ENCODE measurements at places on chromosomes 5 and 9.

GRCh38 chr9:114004221-114004716 is 73.8 kb downstream of the AMBP start:
- DNase-seq, result no peak

- DNase-seq, result no peak
Observed at GRCh38 chr5:153559926-153560325, 69.5 kb downstream of the GRIA1 start.

DNA sequence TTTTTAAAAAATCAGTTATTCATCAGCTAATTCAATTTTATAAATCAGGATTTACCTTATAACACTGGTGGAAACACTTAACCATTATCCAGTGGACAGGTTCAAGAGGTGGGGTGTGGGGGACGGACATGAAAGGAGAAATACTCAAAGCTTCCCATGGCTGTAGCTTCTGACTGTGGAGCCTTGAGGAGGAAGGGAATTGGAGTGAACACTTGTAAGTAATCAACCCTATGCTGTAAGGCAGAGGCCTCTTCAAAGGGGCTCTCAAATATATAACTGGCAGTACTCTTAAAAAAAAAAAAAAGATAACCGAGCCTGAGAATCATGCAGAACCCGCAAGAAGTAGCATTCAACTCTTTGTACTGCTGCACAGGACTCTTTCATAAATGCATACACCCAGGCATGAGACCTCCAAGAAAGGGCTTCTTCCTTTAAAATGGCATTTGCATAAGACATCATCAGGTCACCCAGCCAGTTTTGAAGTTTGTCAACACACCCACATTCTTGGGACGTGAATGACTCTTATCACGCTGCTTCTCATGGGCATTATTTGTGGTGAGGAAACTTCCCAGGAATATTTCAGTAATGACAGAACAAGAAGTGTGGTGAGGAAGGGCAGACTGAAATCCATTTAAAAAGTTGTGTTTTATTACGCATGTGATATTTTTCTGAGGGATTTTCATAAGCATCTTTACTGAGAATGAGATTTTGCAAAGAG is 8.1 kb downstream of the OSMR start:
- DNase-seq, result no peak

DNA sequence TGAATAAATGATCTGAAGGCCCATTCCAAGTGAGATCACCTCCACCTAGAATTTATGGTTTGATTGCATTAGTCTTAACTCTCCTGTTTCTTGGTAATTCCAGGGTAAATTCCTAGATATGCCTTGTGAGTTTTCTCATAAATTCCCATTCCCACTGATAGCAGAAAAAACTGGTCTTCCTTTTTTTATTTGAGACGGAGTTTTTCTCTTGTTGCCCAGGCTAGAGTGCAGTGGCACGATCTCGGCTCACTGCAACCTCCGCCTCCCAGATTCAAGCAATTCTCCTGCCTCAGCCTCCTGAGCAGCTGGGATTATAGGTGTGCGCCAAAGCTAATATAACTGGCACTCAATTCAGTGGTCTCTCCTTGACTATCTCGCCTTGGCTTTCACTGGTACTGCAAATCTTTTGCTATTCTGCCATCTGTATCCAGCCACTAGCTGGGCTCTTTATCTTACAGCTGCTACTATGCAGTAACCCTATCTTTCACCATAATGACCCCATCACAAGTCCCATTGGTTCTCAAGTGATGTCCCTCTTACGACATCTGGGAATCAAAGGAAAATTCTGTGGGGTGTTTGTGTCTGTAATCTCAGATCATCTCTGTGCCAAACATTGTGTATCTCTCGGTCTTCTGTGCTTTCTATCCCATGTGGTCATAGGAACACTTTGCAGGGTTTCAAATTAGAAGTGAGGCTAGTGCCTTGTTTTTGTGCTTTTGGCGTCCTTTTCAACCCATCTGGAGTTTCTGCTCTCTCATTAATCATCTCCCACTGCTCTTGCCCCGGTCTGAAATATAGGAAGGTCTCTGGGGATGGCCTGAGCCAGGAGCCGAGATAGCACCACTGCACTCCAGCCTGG is 14.4 kb downstream of the HNRNPK start:
- no peak for DNase-seq

DNA sequence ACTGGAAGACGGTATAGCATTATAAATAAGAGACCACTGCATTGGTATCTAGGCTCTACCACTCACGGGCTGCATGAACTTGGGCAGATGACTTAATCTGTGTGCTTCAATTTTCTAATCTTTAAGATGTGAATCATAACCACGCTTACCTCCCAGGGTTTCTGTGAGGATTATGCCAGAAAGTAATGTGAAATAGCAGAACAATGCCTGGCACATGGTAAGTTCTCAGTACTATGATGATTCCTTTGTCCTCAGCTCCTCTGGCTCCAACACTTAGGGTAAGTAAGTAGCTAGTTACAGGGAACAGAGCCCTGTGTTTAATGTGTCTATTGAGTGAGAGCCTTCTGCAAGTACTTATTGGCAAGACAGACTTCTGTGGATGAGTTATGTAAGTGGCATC is 31.1 kb downstream of the POU4F3 start:
- no peak for DNase-seq

DNA sequence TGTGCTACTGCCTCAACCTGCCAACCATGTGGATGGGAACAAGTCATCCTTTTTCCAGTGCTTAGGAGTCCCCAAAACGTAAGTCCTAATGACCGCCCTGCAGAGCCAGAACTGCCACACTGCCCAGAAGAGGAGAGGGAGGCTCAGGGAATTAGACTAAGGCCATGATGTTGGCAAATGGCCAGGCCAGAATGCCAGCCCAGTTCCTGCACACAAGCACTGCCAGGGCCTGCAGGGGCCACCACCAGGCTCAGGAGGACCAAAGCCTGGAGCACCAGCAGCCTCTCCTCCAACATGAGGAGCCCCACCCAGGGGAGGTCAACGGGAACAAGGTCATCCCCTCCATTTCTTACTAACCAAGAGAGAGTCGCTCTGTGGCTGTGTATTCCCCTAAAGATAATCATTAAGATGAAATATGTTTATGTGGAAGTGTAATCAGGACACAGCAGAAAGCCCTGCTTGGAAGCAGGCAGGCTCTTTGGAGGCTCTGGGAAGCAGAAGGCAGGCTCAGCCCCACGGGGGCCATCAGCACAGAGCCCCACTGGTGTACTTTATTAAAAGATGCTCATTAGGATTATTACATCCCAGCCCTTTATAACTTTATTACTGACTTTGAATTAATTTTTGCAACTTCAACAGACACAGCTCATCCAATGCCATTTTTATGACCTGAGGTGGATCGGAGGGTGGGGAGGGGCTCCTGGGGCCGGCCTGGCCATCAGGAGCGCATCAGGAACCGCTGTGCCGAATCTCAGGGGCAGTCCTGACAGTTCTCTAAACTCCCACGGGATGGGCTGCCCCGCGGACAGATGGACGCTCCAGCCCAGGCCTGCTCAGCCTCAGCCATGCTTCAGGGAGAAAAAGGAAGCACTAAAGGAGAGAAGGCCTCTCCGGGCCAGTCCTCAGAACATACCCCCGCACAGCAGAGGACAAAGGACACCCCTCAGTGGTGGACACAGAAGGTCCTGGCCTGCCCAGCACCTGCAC is 127.0 kb downstream of the ADAMTS2 start:
- no peak for DNase-seq

DNA sequence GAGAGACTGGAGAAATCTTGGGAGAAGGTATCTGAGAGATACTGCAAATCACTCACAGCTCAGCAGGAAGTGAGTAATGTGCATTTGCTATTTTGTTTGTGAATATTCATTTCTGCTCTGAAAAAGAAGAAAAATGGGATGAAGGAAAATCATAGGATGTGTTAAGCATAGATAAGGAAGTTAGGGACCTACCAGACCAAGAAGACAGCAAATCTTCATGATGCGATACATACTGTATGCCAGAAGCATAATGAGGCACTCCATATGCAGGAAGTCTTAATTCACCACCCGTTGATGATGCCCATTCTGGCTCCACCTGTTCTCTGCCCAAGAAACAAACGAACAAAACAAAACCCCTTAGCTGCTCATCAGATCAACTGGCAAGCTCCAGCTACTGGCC is 6.1 kb upstream of the DAPK1 start:
- DNase-seq, result no peak

- no peak for DNase-seq
Observed at GRCh38 chr5:55140908-55141665, 18.9 kb upstream of the GPX8 start.

DNA sequence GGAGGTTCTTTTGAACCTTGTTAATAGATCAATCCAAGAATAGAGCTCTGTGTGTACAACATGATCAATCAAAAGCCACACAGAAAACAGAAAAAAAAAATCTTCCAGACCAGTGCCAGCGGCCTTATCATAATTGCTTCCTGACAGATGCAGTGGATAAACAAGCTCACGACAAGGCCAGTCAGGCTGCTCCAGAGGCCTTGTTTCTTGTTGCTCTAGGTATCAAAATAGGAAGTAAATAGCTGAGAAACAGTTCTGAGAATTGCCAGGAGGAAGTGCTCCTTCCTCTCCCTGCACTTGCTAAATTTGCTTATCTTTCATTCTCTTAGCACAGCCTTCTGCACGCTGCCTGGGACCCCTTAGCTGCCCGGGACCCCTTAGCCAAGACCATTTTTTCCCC is 199.0 kb upstream of the TARS1 start:
- DNase-seq, result no peak

DNA sequence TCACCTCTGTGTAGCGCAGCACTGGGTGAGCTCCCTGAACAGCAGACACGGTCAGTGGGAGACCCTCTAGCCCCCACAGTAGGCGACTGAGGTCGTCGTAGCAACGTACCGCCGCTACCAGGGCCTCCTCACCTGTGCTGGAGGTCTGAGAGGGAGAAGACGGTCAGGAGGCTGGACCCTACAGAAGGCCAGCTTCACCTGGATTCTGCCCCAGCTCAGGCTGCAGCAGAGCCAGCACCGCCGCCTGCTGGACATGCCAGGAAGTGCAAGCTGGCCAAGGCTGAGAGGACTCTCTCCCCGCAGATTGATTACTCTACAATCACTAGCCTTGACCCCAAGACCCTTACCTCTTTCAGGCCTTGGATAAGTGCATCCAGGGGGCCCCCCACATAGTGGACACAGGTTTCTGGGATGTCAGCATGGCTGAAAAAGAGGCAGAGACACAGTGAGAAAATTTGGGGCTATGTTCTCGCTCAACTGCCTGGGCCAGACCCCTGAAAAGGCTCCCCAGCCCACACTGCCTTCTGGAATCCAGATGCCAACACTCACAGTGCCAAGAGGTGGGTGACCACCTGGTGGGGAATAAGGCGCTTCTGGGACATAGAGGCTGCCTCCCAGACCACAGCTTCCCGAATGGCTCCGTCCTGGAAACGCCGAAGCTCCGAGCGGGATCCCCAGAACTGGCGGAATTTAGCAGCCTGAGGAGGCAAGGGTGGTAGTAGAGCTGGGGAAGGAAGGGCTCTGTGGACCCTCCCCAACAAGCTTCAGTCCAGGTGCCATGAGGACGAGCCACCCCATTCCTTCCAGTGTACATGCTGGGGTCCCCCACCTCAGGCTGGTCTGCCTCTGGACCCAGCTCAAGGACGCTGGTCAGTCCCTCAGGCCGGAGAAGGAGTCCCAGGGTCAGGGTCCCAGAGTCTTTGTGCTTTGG is 6.9 kb downstream of the NOL6 start:
- peak; percentile 78 for DNase-seq

DNA sequence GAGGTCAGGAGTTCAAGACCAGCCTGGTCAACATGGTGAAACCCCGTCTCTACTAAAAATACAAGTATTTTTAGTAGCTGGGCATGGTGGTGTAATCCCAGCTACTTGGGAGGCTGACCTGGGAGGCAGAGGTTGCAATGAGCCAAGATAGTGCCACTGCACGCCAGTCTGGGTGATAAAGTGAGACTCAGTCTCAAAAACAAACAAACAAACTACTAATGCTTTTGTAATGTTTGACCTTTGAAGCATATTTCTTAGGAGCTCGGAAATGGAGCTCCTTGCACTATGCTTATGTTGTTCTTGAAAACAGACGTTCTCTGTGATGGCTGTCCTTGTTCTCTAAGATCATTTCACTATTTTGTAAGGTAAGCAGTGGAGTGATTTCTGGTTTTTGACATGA is 6.0 kb downstream of the F2RL2 start:
- no peak for DNase-seq

GRCh38 chr5:180103487-180104167 is 32.1 kb upstream of the RNF130 start:
- no peak for DNase-seq

GRCh38 chr5:163552536-163552935 is 47.1 kb downstream of the MAT2B start:
- no peak for DNase-seq

GRCh38 chr9:22131817-22132216 is 122.7 kb upstream of the CDKN2B start:
- no peak for DNase-seq

GRCh38 chr9:34363619-34364351 is 12.9 kb downstream of the MYORG start:
- no peak for DNase-seq

DNA sequence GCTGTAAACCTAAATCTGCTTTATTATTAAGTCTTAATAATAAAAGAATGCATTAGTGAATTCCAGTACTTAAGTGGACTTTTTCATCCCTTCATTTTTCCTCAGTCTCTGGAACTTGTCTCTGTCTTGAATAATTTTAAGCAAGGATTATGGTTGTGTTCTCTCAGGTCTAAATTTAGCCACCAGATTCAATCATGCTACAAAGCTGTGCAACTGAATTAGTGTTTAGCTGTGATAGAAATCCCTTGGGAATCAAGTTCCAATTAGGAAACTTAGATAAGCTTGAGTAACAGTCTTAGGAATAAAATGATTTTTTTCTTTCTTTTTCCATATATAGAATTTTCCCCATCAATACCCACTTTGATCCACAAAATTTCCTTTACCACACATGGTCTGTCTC is 104.3 kb downstream of the PLPPR1 start:
- no peak for DNase-seq

GRCh38 chr5:137015540-137016116 is 483.5 kb downstream of the SPOCK1 start:
- no peak for DNase-seq

GRCh38 chr9:33221568-33221884 is 18.4 kb upstream of the SPINK4 start:
- DNase-seq, result no peak

DNA sequence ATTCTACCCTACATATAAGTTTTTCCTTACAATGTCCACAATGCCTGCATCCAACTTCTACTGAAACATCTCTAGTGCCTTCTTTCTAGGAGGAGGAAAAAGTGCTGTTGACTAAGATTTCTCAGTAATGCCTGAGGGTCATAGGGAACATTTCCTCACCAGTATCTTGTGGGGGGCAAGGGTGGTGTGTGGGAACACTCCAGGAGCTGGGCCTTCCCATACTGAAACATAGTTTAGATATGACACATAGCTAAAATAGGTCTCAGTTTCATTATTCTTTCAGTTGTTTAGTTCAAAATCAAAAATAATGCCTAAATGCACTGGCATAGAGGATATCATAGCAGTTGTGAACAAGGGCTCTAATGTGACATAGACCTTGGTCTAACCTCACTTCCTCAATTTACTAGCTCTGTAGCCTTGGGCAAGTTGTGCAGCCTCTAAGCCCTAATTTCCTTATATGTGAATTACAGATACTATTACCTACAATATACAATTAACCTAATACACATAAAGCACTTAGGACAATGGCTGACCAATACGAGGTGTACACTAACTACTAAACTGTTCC is 66.1 kb downstream of the HAPLN1 start:
- DNase-seq, result no peak

Data from stimulated activated CD4-positive, alpha-beta T cell treated with anti-CD3 and anti-CD28 coated beads, Interleukin-15, amount 100 ng/mL, for 24 hours (primary cell).